RWPE2 (cell line): ENCODE measurements at places on chromosomes 5 and 9.

- DNase-seq, result no peak
These were observed 202.0 kb upstream of the CDH6 start for GRCh38 chr5:30991462-30991861.

DNA sequence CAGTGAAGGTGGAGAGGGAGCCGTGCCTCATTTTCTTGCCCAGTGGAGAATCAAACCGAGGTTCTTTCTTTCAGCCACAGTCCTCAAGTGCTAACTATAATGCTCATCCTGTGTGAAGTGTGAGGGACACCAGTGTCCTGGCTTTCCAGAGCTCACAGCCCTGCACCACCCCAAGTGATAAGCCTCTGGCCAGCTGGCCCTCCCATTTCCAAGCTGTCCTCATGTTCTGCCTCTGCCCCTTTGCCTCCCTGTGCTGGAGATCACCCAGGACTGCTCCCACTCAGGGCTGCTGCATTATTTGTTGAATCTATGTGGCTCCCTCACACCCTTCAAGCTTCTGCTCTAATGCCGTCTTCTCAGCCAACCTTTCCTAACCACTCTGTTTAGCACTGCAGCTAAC, 224.5 kb upstream of the TUT7 start:
- no peak for DNase-seq

GRCh38 chr9:113998525-113999255, 79.4 kb downstream of the AMBP start:
- no peak for DNase-seq

DNA sequence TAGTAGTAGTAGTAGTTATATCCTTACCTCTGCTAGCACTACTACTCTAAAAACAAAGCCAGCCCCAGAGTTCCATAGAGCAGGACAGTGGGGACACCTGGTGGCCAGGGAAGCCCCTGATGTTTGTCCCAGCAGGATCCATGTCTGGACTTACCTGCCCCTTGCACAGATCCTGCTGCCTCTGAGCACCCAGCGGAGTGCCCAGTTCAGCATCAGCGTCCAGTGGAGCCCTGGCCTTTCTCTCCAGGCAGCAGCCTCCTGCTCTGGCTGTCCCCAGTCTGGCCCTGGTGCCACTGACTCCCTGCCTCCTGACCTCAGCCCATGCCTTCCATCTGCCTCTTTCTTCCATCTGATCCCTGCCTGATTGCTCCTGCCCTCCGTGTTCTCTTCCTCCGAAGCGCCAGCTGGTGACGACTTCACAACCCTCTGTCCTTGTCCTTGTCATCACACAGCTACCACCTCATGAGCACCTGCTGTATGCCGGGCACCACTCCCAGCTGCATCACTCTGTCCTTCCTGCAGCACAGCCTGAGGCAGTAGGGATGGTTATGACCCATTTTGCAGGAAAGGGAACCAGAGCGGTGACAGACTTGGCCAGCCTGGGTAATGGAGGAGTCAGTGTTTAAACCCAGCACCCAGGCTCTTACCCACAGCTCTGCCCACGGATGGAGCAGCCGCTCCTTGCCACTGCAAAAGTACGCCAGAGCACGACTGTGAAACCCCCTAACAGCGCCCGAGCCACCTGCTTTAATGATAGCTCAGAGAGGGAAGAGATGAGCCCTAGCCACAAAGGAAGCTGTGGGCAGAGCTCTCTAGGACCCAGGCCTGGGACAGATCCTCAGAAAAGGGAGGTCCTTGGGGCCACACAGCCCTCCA, 11.5 kb downstream of the SARDH start:
- peak; percentile 46 for DNase-seq

DNA sequence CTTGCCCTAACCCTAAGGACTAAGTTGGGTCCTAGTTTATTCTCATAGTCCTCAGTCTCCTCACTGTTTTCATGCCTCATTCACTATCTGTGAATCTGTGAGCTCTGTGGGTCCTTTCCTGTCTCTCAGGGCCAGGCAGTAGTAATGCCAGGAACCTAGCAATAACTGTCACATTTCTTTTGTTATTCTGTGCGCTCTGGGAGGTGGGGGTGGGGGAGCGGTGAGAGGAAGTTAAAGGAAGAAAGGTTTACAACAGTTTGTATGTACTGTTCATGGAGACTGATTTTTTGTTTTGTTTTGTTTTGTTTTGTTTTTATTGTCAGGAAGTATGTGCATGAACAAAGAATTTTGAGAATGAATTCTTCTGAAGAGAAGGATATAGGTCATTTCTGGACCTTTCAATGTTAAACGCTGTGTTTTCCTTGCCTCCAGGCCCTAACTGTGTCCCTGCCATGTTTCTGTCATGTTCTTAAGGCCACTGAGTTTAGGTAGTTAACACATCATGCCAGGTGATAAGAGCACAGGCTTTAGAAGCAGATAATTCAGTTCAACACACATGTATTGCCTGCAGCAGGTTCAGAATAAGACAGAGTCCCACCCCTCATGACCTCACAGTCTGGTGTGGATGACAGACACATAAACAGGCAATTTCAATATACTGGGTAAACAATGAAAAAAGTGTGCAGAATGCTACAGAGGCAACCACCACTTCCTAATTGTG, 13.3 kb upstream of the FEM1C start:
- DNase-seq, result no peak

- DNase-seq, result no peak
These were observed 50.9 kb downstream of the GOLPH3 start for GRCh38 chr5:32123058-32123805.

- no peak for DNase-seq
These were observed 6.4 kb upstream of the NR3C1 start for GRCh38 chr5:143409926-143410325.
